ENCODE measurements at places on chromosomes 4 and X.

GRCh38 chr4:187995322-187996207 lies at the start of gene ZFP42:
TSS of gene ZFP42 (plus strand) at chr4:187995771. CDS start at chr4:188002808, 7,037 bp downstream.
- no peak for DNase-seq

- DNase-seq = no peak
Observed at GRCh38 chr4:107094332-107094731, 58.2 kb upstream of the DKK2 start.

DNA sequence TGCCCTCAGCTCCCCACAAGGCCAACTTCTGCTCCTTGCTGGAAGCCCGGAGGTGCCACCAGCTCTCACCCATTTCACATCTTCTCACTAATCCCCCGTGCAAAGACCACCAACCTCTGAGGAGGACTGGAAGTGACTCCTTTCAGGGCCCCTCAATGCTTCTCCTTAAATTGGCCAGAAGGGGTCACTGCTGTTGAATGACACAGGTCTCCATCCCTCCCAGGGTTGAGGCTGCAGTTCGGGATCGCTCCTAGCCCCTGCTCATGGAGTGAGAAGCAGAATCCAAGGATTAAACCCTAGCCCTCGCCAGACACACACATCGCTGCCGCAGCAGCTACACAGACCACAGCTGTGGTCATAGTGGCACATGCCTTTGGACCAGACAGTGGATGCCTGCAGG lies 279.5 kb upstream of the TAPT1 start:
- no peak for DNase-seq

DNA sequence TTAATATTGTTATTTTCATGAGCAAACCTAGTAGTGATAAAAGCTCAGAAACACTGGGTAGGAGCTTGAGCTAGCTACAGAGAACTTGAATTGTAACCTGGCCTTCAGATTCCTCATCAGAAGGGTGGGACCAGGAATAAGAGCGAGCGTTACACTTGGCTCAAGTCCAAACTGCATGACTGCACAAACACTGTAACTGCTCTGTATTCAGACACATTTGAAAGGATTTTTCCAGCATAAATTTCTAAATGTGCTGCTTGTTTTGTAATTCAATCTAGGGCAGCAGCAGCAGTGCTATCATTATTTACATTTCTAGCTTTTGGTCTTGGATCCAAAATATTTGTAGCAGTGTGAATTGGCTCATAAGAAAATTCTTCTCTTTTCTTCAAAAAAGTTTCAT lies 133.0 kb upstream of the TMLHE start:
- no peak for DNase-seq

- no peak for DNase-seq
Observed at GRCh38 chr4:105352826-105353225, 121.0 kb downstream of the PPA2 start.

DNA sequence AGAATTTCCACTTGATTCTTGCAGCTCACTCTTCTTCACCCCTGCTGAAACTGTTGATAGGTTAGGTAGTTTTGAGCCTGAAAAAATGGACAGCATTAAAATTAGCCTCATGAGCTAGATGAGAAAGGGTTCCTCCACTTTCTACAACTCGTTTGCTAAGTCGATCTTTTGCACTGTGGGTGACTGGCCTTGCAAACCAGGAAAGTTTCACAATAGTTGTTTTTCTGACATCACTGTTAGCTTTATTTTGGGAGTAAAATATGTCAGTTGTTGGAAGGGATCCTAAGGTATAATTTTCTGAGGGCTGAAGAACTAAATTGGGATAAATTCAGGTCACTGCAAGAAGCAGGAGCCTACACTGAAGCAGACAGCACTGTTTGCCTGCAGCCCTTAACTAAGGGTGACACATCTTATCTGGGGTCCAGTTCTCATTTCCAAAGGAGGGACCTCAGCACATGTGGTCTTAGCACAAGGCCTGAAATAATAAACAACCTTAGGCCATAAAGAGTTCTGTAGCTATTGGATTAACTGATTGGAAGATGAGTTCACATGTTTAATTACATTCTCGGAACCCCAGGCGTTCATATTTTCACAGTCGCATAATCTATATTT lies 29.1 kb downstream of the ANAPC4 start:
- no peak for DNase-seq

- no peak for DNase-seq
Observed at GRCh38 chr4:101774807-101775206, 15.7 kb upstream of the BANK1 start.

- no peak for DNase-seq
Observed at GRCh38 chr4:10115271-10115796, 1.3 kb downstream of the WDR1 start.
